ENCODE measurements at places on chromosomes 5 and 9.
A peak's percentile ranks its signal among the peaks of the same experiment; 100 is the strongest.

- DNase-seq, result no peak
Observed at GRCh38 chr9:128626181-128626580, 30.5 kb downstream of the DYNC2I2 start.

GRCh38 chr5:41482715-41483114 lies 27.7 kb downstream of the PLCXD3 start:
- DNase-seq, result no peak

DNA sequence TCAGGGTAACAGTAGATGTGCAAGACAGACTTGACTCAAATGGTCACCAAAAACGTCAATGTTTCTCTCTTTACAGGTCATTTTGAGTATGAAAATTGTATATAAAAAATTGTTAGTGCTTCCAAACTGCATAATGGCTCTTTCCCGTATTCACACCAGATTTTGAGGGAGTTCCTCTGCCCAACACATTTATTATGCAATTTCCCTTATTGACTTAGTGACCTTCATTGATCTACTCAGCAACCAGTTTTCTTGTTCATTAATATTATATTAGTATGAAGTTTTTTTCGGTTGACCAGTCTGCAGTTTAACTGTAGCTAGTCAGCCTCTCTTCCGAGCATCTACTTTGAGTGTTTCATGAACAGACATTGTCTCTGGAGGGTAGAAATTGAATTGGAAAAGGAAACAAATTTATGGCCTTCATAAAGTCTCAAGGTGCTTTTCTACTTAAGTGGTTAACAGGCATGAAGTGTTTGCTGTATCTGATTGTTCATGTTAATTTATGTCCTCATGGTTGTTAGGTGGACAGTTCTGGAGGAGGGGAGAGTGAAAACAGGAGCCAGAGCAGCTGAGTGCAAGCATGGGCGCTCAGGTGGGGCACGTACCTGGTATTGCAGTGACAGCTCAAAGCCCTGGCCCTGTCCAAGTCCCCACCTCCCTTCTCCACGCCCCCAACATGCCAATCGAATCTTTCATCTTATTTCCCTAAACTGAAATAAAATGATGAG lies 240.2 kb downstream of the RFK start:
- DNase-seq, result no peak

DNA sequence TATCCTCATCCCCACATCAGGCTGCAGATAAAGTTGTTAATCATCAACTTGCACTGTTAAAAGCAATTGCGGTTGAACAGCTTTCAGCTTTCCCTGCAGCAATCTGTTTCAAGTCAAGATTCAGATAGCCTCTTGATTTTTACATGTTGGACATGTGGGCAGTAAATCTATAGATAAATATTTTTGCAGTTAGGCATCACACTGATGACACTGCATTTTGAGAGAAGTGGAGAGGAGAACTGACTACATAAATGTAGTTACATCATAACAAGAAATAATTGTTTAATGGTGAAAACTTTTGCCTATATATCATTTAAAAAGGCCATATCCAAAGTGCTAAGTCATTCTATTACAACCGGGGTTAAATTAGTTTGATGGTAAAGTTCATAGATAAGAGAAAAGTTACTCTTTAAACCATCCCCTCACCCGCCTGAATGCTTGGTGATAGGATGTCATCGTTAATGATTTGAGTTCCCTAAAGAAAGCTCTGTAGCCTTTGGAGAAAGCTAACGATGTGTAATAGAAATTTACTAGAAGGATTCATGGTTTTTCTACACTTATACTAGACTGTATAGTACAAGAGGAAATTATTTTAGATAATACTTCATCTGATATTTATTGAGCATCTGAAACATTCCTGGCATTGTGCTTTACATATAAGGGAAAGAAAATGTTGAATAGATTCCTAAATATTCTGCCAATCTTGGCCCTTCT lies 30.8 kb upstream of the ALDH1A1 start:
- no peak for DNase-seq

- DNase-seq, result no peak
Observed at GRCh38 chr5:138466900-138467710, 1.8 kb downstream of the EGR1 start.

DNA sequence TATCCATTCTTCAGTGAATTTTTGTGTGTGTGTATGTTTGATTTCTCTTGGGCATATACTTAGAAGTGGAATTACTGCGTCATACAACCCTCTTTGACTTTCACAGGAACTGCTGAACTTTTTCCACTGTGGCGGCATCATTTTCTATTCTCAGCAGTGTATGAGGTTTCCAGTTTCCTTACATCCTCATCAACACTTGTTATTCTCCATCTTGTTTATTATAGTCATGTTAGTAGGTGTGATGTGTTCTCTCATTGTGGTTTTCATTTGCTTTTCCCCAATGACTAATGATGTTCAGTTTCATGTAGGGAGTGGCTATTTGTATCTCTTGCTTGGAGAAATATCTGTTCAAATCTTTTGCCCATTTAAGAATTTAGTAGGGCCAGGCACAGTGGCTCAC lies 2.6 kb downstream of the ZNF79 start:
- DNase-seq, result no peak

- DNase-seq, result no peak
Observed at GRCh38 chr5:84032324-84032723, 311.7 kb upstream of the HAPLN1 start.

- DNase-seq, result no peak
Observed at GRCh38 chr5:168131519-168131918, 159.9 kb upstream of the WWC1 start.

DNA sequence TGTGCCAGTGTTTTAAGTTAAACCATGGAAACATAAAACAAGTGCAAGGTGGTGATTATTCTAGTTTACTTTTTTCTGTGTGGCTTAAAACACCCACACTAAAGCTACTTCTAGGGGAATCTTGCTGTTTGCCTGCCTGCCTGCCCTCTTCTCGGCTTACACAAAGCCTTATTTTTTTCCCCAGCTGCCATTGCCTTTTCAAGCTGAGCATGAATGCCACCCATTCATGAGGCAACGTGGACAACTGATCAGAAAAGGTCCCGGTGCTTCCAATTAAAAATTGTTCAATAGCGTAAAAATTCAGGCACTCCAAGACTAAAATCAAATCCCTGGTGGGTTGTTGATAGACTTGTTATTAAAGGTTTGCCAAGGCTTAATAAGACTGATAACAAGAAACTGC lies 401.4 kb downstream of the TMEM161B start:
- no peak for DNase-seq

DNA sequence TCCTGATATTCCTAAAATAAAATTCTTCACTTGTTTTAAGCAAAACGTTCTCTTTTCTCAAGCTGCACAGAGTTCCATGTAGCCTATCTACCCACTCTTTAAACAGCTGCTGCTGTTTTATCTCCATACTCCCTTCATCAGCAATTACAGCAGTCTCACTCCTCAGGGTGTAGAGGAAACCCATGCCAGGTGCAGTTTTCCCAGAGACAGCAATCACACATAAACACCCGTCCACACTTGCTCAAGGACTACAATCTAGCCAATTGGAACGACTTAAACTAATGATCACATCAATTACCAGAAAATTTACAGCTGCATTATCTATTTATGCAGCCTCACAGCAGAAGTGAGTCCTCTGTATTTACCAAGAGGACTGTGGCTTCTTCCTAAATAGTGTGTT lies 141.7 kb downstream of the HTR1A start:
- DNase-seq, result no peak

DNA sequence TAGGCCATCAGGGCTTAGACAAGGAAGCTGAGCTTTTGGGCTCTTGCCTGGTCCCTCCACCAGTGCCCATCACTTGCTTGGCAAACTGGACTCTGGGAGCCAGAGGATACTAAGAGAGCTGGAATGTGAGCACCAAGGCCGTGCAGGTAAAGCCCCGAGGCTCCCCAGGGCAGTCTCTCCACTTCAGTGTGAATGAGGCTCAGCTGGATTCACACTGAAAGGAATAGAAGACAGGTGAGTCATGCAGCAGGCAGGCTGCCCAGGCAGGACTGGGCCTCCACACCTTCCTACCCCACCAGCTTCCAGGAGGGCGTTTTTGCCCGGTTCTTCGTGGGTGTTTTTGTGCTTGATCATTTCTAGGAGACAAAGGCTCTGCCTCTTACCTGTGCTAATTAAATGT lies 7.3 kb upstream of the CTSV start:
- no peak for DNase-seq

DNA sequence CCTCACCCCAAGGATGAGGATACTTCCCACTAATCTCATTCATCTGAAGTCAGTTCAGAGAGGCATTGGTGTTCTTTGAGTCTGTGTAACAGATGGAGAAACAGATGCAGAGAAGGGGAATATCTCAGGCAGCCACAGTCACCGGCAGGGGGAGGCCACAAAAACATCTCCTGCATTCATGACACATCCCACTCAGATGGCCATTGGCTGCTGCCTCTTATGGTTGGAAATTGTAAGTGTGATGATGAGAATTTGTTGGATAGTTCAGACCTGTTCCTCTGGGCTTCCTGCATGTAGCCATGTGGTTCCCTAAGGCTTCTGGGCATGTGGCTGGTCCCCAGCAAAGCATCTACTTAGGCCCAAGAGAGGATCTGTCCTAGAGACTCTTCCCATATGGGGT lies 45.9 kb upstream of the GABRP start:
- DNase-seq, result no peak

DNA sequence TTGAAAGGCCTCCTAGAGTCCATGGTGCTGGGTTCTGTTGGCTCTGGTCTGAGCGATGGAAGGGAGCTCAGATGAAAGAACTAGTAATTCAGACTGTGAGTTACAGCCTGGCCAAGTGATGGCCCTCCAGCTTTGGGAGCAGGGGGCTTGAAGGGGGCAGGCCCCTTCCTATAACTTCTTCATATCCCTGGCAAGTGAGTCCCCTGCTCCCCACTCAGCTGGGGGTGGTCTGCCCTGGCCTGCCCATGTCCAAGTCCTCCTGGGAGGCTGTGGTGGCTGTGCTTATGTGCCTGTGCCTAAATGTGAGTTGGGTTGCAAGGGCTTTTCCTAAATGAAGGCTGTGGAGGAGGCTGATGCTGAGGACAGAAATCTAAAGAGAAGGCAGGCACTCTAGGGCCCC lies 80.1 kb downstream of the MACROH2A1 start:
- DNase-seq, result no peak

DNA sequence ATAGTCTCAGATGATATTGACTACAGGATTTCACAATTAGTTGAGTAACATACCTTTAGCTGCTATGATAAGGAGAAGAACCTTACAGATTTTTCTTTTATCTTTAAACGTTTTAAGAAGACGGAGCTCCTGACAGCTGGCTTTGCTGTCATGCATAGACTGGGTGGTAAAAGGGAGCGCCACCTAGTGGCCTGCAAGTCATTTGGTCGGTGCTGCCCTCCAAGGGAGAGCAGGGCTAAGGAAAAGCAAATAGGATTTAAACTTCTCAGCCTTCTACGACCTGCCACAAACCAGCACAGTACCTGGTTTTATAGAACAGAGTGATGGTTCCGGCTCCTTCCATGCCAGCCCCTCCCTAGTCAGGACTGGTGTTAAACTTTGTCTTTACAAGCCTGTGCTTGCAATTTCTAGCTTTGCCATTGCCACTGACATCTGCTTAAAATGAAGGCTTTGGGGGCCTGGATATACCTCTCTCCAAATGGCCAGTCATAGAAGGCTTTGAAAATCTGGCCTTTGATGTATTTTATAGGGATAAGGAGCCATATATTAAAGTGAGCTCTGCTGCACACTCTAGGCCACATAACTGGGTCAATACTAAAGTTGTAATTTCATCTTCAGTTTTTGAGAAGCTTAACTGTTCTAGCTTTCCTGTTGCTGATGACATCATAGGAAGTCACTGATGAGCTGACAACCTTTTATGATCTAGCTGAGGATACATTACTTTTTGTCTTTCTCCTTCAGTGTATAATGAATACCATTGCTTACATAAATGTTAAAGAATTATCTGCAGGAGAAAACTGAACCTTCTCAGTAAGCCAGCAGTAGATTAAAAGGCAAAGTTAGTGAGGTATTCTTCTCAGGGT lies 31.1 kb upstream of the ADAMTSL1 start:
- DNase-seq, result peak; percentile 79

GRCh38 chr5:127699416-127699815 lies 3.8 kb upstream of the CCDC192 start:
- DNase-seq, result no peak

GRCh38 chr5:53874409-53874808 lies 314.0 kb downstream of the NDUFS4 start:
- no peak for DNase-seq

DNA sequence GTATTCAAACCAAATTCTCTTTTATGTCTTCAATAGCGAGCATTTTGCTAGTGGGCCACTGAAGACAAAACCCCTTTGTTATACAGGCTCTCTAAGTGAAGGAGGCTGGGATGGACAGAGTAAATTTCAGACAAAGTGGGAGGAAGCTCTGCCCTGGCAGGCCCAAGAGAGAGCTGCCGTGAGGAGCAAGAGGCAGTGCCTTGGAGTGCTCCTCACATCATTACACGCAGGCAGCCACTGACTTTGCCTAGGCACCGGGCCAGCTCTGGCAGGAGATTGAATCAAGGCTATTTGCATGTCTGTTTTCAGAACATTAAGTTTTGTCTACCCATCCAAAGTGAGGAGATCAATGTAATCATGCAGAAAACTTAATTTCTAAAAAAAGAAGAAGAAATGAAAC lies 167.7 kb downstream of the CCDC192 start:
- DNase-seq, result peak; percentile 65

GRCh38 chr9:126806336-126806735 lies 1.5 kb downstream of the ZBTB43 start:
- DNase-seq, result no peak

GRCh38 chr5:110726249-110727024 lies at the start of gene TMEM232:
Gene TMEM232, minus strand, starts transcription at chr5:110726671. Its CDS starts 59,319 bp downstream, at chr5:110667352.
- DNase-seq, result peak; percentile 74

DNA sequence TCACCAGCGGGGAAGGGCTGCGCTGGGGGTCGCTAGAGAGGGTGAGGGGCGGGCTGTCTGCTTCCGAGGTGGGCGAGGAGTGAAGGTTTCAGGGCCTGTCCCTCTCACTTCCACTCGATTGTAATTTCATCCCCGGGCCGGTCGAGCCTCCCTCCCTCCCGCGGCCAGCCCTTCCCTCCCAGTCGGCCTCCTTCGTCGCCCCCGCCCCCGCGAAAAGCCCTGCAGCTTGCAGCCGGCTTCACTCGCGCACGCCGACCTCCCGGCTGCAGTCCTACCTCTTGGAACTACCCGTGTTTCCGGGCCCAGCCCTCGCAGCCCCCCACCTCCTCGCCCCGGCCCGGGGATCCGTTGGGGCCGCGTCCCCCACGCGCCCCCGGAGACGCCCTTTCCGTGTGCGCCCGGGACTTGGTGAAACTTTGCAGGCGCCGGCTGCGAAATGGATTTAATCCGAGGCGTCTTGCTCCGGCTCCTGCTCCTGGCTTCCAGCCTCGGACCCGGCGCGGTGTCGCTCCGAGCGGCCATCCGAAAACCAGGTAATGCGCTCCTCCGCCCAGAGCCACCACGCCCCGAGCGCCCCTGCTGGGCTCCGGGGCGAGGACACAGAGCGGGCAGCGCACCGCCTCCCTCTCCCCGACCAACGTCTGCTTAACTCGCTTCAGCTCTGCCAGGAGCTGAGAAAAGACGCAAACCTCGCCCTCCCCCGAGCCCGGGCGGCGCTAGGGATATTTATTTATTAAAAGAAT lies at the start of gene EGFLAM:
Gene EGFLAM, plus strand, starts transcription at position 241 of the 743 bp plus-strand sequence. Its CDS starts 196 bp downstream, at position 437.
- DNase-seq, result no peak

GRCh38 chr5:10607666-10608073 lies 43.8 kb downstream of the ANKRD33B start:
- DNase-seq, result no peak

GRCh38 chr9:120877276-120878034 lies 467 bp upstream of the PHF19 start:
- peak; percentile 70 for DNase-seq

GRCh38 chr5:58121391-58121790 lies 338.5 kb downstream of the PLK2 start:
- no peak for DNase-seq

GRCh38 chr5:106600803-106601202 lies 1069.9 kb downstream of the EFNA5 start:
- no peak for DNase-seq

GRCh38 chr5:133198511-133198910 lies 146.7 kb downstream of the HSPA4 start:
- no peak for DNase-seq
